ENCODE measurements at places on chromosomes 5 and 9.

GRCh38 chr9:4320021-4320420, 20.2 kb upstream of the GLIS3 start:
- no peak for DNase-seq

DNA sequence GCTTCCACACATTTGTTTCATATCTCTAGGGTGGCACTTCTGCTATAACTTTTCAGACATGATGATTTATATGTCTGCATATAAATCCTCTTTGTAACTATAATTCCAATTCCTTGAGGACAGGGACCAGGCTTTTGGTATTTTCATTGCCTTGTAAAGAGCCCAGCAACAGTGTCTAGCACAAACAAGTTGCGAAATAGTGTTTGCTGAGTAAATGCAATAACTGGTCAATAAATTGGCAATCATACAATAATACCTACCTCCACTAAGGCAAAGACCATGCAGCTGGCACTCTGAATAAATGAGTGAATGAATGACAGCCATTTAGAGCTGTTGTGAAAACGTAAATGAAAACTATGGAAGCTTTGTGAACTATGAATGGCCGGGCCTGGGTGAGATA, 564.0 kb upstream of the ZNF462 start:
- no peak for DNase-seq

DNA sequence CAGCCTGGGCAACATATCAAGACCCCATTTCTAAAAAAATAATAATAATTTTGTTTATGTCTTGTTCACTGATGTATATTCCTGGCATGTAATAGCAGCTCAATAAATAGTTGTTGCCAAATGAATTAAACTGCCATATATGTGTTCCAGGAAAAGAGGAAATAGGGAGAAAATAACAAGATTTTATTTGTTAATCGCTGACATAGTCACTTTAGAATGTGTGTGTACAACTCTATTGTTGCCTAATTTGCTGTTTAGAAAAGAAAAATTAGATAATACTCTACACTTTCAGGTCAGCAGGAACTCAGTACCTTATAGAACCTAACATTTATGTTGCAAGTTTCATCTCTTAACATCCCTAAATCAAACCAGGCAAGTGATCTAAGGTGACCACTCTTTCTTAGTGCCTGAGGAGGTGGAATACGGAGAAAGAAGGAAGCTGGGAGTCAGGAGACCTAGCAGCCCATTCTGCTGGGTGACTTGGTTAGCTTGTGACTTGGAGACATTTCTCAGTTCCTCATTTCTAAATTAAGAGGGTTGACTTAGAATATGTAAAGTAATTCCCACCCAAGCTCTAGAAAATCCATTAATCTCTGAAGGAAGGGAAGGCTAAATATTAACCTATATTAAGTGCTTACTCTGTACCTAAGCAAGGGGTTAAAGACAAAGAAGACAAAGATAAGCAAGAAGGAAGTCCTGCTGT, 110.3 kb upstream of the IQGAP2 start:
- DNase-seq, result no peak

- DNase-seq, result no peak
Measured at GRCh38 chr9:109238655-109239054, 71.6 kb upstream of the FRRS1L start.

DNA sequence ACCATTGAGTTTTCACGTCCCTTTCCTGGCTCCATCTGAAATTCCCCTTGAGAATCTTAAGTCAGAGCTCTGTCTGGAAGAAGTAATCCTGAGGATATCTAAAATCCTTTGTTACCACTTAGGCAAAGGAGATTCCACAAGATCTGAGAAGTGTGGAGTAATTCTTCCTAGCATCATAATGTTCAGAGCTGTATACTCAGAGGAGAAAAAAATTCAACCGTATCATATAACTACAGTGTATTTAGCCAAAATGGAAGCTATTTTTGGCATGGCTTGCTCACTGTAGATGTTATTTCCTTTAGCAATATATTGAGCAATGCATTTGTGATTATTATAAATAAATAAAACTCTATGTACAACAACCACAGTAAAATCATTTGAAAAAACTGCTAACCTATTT, 1858.4 kb downstream of the EFNA5 start:
- DNase-seq, result no peak

DNA sequence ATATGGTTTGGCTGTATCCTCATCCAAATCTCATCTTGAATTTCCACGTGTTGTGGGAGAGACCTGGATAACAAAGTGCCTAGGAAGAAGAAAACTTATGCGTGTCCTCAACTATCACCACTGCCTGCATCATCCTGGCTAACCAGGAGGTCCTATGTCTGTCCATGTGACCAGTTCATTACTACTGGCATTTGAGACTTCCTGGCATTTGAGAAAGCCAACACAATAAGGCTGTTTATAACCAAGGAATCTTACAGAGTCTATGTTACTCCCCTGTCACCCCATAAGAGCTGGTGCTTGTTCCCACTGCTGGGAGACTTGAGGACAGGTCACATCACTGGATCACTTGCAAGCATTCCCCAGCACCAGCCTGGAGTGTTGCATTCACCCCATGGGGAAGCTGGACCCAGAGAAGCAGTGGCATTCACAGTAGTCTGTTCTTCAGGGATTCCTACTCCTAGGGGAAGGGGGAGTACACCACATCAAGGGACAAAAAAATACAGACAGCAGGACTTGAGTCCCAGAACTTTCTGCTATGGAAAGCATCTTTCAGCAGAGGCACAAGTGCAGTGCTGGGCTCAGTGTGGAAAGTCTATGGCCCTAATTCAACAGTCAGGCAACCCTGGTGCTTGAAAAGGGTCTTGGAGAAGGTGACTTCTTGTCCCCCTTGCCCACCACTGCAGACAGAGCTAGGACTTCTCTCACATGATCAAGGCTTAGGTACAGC, 717.1 kb downstream of the SEMA5A start:
- DNase-seq, result no peak

DNA sequence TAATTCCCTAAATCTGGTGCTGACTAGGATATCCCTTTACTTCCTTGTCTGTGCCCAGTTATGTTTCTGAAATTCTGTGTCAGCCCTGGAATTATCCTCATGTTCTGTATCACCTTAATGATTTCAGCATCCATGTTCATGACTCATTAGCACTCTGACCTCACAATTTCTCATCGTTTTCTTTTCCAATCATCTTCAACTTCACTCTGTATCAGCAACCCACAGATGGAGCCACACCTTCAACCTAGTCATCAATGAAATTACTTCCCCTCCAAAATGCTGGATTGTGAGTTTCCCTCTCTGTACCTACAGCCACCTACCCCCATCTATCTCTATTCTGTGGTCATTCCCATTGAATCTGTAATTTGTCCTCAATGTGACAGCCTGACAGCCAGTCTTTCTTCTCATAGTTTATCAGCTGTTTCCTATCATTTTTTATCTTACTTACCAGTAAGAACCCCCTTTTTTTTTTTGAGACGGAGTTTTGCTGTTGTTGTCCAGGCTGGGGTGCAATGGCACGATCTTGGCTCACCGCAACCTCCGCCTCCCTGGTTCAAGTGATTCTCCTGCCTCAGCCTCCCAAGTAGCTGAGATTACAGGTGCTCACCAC, 3.1 kb upstream of the IL6ST start:
- no peak for DNase-seq

- DNase-seq, result no peak
Measured at GRCh38 chr5:135494196-135494595, 41.6 kb downstream of the NEUROG1 start.

GRCh38 chr5:96932026-96932425, 3.9 kb upstream of the LNPEP start:
- DNase-seq, result no peak

GRCh38 chr9:76534026-76534425, 75.0 kb downstream of the GCNT1 start:
- DNase-seq, result no peak

- no peak for DNase-seq
Measured at GRCh38 chr5:135700731-135701130, 121.9 kb upstream of the CXCL14 start.

GRCh38 chr9:117644932-117645636, 59.1 kb upstream of the TLR4 start:
- DNase-seq, result no peak

- no peak for DNase-seq
Measured at GRCh38 chr5:177393206-177393765, 7.2 kb downstream of the PFN3 start.

DNA sequence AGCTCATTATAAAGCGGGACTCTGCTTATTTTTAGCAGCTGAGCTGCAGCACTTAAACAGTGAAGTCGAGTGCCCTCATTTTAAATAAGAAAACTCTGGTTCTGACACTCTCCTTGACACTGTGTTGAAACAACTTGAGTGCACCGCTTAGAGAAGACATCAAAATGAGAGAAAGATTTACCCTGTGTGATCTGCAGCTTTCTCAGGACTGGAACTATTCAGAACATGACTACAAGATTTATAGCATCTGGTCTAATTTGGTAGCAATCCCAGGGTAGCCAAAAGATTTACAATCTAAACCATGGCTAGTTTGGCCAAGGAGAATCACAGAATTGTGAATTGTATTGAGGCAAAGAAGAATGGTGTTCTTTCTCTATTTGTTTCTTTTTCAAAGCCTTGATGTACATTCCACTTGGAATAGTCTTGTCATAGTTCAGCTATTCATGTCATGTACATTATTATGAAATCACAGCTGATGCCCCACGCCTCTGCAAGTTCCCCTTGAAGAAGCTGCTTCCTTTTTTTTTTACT, 38.7 kb downstream of the PLEKHG4B start:
- DNase-seq, result no peak

- DNase-seq, result no peak
Measured at GRCh38 chr9:136724772-136725171, 12.4 kb downstream of the DIPK1B start.

GRCh38 chr9:131657456-131657855, 82.4 kb downstream of the RAPGEF1 start:
- no peak for DNase-seq

GRCh38 chr9:33995449-33995848, 53.2 kb downstream of the UBAP2 start:
- DNase-seq, result no peak

DNA sequence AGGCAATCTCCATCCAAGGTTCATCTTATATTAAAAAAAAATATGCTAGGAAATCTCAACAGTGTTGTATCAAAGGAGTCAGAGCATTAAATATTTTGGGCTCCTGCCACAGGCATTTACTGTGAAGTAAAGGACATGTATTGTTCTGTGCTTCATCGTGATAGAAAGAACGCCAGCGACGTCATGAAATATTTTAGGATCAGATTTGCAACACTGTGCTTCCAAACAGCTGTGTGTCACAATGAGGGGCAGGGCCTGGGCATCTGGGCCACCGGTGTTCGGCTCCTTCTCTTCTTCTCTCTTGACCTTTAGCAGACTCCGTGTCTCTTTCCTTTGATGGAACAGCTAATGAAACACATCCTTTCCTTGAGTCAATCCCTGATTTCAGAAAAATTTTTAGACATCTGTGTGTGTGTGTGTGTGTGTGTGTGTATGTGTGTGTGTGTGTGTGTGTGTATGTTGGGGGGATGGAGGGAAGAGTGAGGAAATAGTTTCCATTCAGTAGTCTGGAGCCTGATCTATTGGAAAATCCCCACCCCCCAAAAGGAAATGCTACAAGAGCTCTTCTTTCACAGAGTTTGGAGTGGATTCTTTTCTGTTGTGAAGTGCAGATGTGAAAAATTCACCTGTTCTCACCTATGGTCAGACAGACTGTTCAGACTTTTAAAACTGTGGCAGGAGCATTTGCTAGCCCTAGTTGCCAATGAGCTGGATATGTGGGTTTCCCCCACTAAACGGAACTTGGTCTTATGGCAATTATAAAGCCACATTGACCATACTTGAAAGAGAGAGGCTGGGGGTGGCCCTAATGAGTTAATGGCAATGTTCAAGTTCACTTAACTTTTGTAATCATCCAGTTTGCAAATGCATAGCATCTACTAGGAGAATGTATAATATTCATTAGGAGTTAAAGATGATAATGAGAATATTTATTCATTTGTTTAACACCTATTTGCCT, 18.1 kb upstream of the TNC start:
- DNase-seq, result no peak
